NCI-H1092 (cell line): ENCODE measurements at places on chromosomes 2 and 18.

GRCh38 chr18:33135951-33136660, 304.4 kb downstream of the CCDC178 start:
- no peak for DNase-seq

DNA sequence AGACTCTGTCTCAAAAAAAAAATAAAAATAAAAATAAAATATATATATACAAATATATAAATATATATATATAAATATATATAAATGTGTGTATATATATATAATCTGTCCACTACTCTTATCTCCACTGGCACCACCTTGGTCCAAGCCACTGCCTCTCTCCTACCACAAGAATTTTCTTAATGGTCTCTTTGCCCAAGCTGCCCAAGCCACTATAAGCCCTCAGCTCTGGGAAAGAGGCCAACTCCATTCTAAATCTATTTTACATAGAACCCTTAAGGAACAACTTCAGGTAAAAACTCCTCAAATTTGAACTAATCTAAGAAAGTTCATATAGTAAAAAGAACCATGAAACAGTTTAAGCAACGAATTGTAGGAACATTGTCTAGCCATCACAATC, 45.6 kb upstream of the GREB1L start:
- no peak for DNase-seq

DNA sequence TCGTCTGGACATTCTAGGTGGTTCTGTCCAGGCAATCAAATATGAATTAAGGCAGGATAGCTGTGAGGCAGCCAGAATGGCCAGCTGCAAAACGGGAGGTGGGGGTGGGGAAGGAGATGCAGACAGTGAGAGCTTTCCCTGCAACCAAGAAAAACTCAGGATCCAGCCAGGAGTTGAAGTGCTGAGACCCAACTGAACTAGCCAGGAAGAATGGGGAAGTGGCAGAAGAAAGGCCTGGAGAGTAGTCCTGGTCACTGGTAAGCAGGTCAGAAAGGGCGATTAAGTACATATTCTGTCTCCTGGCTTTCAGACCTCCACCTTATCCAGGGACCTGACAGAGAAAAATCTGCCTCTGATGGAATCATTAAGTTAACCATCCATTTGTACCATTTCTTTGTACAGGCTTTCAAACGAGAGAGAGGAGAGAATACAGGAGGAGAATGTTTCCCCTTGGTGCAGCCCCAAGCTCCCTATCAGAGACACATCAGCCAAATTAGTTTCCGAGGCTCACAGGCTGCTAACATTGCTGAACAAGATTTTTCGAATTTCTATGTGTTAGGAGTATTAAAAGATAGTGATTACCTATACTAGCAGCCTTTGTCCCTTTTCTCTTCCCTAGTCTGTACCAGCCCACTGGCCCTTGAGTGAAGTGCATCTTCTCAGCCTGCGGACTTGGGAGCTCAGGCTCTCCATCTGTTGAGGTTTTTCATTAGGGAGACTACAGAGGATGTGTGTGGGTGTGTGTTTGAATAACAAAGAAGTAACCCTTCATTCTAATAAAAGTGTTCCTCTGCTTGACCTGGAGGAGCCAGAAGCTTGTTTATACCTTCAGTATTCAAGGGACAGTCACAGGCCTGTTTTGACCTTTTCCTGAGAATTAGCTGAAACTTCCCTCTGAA, 12.5 kb upstream of the HOXD1 start:
- no peak for DNase-seq

DNA sequence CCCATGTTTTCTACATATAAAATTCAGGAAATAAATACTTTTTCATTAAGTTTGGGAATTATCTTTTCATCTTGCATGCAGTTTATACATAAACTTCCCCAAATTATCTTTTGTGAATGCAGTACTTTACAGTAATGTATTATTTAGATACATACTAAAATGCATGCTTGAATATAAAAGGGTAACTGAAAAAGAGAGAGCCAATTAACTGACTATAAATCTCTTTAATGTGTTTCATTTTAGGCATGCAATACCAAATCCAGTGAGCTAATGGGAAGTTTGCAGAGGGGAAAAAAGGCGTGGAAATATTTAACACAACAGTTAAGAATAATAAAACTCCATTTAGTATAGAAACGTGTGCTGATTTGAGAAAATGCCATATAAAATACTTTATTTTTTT, 39.2 kb downstream of the COL4A4 start:
- no peak for DNase-seq

DNA sequence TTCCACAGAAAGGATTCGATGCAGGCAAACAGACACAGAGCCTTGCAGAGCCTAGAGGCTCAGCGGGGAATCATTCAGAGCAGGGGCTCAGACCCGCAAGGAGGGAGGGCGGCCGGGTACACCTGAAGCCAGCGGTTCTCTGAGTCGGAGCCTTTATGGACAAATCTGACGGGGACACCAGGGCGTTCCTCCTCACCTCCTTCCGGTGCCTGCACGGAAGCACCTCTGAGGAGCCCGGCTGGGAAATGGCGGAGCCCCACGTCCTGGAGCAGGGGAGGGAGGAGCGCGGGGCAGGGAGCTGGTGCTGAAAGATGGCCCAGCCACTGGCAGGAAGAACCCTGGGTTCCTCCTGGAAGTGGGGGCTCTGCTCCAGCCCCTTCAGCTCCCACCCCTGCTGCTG, 193.5 kb upstream of the ALKAL2 start:
- no peak for DNase-seq

DNA sequence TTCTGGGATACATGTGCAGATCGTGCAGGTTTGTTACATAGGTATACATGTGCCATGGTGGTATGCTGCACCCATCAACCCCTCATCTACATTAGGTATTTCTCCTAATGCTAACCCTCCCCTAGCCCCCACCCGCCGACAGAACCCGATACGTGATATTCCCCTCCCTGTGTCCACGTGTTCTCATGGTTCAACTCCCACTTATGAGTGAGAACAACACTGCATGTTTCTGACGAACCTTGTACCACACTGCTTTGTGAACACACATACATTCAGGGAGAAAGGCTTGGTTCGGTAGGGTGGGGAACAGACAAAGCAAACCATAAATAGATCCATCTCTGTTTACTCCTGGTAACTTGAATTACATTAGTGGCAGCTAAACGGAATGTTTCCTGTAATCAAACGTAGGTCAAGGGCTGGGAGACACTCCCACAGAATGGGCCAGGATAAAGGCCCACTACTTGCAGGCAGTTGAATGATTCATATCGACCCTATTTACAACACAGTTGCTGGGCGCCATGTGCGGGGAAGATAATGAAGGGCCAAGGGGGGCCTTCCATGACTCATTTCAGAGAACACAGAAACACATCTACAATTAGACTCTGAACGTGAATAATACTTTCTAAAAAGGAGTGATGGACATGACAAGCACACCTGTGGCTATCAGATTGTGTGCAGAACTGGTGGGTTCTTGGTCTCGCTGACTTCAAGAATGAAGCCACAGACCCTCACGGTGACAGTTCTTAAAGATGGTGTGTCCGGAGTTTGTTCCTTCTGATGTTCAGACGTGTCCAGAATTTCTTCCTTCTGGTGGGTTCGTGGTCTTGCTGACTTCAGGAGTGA, 56.8 kb upstream of the KIDINS220 start:
- no peak for DNase-seq

DNA sequence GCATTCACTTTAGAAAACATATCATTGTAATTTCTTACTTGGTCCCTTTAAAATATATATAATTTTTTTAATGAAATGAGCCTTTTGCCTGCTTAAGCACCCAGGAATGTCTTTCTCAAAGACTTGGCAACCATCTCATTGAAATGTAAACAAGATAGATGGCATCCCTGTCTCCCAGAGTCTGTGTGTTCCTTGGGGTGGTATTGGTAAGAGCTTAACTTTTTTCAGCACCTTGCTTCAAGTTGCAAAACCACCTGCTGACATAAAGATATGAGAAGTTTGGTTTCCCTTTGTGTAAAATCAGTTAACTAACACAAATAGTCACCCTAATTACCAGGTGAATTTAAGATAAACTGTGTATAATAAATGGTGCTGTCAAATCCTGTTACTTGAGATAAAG, 266.9 kb downstream of the DSC3 start:
- DNase-seq, result no peak

DNA sequence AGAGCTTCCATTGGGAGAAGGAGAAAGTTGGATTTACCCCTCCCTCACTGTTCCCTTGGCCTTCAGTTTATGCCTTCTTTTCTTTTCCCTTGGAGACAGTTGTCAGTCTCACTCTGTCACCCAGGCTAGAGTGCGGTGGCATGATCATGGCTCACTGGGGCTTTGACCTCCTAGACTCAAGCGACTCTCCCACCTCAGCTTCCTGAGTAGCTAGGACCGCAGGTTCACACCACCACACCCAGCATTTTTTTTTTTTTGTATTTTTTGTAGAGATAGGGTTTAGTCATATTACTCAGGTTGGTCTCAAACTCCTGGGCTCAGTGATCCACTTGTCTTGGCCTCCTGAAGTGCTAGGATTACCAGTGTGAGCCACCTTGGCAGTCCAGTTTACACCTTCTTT, 49.9 kb downstream of the SLC9A4 start:
- no peak for DNase-seq

DNA sequence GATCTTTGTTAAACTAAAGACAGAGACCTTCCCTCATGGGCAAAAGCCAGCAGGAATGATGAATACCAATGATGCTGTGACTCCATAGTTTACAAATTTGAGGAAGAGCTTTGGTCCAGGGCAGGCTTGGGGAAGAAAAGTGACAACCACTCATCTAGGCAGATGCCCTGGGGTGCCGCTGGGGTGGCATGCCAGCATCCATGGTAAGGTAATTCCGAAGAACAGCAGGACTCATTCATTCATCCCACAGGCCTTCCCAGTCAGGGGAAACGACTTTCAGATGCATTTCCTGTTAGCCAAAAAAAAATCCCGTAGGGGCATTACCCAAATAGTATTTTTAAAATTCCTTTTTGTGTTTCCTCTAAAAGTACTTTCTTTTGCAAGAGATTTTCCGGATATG, 180.7 kb upstream of the SERPINE2 start:
- no peak for DNase-seq

- no peak for DNase-seq
These were observed 584 bp downstream of the AAK1 start for GRCh38 chr2:69642709-69643601.

GRCh38 chr2:190410166-190410565, 2.0 kb downstream of the MFSD6 start:
- DNase-seq, result no peak

DNA sequence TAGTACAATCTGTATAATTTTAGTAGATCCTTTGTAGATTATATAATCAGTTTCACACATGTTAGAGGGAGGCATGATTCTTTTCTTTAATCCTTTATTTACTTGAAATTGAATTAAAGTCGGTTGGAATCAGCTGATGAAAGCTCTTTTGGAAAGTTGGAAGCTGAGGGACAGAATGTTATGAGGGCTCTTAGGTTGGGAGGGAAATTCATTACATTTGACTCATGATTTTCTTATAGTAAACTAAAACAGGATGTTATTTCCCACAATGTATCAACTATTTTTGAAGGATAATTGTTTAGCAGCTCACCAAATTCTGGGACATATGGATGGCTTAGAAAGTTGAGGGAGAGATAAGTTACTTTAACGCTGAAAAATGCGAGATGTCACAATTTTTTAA, 52.7 kb upstream of the TMEFF2 start:
- no peak for DNase-seq

GRCh38 chr2:222900354-222900753, 39.5 kb downstream of the ACSL3 start:
- DNase-seq, result no peak

DNA sequence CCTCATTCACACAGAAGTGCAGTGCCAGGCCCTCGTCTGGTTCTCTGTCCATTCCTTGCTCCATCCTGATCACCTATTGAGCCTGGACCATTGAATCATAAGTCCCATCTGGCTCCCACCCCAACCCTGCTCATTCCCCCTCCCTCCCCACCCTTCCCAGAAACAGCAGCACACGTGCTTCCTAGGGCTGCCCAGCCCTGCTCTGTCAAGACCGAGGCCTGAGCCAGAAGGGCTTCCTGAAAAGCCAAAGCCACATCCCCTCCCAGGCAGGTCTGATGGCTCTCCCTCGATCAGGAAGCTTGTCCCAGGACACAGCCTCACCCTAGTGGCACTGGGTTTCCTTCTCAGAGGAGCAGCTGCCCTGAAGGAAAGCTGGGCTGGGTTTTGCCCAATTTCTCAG, 79.8 kb upstream of the FZD7 start:
- no peak for DNase-seq

DNA sequence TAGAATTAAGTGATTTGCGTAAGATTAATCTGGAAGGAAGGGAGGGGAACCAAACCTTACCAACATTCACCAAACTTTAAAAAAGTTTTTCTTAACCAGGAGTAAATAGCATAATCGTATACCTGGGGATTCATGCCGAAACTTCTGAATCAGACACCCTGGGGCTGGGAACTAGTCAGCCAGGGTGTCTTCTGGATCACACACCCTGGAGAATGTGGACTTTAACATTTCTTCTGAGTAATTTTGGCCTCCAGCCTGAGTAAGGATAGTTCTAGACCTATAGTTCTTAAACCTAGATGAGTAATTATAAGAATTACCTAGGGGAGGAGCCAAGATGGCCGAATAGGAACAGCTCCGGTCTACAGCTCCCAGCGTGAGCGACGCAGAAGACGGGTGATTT, 44.1 kb upstream of the MEIS1 start:
- DNase-seq, result no peak

GRCh38 chr2:168047091-168047690, 200.2 kb downstream of the STK39 start:
- no peak for DNase-seq

GRCh38 chr18:23352042-23352441, 101.0 kb upstream of the RIOK3 start:
- no peak for DNase-seq

DNA sequence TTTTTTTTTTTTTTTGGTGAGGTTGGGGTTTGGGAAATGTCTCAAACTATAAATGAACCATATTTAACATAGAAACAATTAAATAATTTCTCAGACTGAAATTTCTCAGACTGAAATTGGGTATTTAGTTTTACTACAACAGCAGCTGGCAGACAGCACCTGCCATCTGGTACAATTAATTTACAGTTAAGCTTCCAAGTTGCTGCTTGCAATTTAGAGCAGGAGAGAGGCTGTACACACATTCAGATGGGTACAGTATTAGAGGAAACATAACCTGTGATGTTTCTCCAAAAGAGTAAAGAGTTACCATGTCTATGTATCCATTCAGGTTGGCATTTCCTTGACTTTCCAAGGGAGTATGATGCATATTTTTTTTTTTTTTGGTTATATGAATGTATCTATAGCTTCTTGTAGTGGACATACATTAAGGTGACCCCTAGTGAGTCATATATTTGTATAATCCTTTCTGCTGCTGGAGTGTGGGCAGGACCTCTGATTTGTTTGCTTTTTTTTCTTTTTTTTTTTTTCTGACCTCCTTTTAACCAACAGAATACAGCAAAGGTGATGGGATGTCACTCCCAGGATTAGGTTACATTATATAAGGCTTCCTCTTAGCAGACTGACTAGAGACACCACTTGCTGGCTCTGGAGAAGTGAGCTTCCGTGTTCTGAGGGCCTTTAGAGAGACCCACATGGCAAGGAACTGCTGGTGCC, 201.7 kb downstream of the PTH2R start:
- DNase-seq, result peak; percentile 48

GRCh38 chr2:24930768-24931167, 10.7 kb upstream of the ADCY3 start:
- no peak for DNase-seq

DNA sequence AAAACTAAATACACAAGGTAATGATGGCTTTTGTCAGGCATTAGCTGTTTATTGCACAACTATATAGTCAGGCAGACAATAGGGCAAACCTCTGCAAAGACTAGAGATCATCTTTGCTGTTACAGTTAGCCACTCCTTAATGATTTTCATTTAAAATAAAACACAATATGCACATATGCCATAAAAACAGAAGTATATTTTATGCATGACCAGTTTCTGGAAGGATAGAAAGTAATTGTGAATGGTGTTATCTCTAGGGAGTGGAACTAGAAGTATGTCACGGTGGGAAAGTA, 102.0 kb downstream of the CHN1 start:
- DNase-seq, result no peak
